HT-29 (cell line): ENCODE measurements at places on chromosomes 16 and 17. TPM values are rescaled to one million over a fixed set of nuclear protein-coding genes. Genes with fewer than 3 reads are reported as not detected.

The MPO gene
- not detected in 2 replicates for total RNA-seq

The SSTR5 gene
- total RNA-seq: 1.6 and 5.1 TPM in 2 replicates

The TAOK2 gene
- total RNA-seq: 56.5 and 56.8 TPM in 2 replicates

The FHOD1 gene
- total RNA-seq: 49.5 and 57.7 TPM in 2 replicates

The GNG13 gene
- total RNA-seq: not detected in 2 replicates

The TMEM92 gene
- total RNA-seq: 5.9 and 17.8 TPM in 2 replicates

The TMIGD1 gene
- total RNA-seq: not detected in 2 replicates

The ABI3 gene
- total RNA-seq: not detected in 2 replicates

The SEPTIN12 gene
- 0.76 TPM in 1 of 2 replicates, not detected in the other for total RNA-seq

The TBX21 gene
- total RNA-seq: not detected in 2 replicates

DNA sequence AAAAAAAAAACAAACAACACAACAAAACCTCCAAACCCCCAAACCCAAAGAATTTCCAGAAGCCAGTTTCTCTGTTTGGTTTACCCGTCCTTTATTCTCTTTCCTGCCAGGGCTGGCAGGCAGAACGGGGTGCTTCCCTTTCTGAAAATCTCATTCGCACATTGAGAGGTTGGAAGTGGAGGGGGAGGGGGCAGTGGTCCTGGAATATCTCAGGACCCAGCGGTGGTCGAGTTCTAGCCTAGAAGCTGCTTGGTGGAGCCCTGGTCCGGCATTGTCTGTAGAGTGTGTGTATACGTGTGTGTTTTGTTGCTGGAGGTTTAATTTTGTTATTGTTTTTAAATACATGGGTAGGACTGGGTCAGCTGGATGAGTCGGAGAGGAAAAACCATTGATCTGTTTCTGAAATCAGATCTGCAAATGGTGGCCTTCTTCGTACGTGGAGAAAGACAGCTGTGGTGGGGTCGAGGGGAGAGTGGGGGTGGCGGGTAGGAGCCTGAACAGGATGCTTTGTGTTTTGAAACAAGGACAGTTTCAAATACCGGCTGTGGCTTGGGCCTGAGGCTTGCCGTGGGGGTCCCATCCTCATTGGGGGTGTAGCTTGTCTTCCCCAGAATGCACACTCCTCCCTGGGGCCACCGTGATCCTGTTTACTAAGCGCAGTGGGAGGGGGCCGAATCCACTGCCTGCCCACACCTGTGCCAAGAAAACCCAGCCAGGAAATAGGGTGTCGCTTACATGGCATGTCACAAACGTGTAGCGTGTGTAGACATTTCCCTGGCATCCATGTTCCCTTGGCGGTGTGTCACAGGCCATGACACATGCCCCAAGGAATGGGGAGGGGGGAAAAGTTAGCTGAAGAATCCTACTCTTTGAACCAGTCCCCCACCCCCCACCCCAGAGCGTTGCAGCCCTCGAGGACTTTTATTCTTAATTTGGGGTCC, 1.6 kb downstream of the CMIP start:
- peak; percentile 47 for DNase-seq

DNA sequence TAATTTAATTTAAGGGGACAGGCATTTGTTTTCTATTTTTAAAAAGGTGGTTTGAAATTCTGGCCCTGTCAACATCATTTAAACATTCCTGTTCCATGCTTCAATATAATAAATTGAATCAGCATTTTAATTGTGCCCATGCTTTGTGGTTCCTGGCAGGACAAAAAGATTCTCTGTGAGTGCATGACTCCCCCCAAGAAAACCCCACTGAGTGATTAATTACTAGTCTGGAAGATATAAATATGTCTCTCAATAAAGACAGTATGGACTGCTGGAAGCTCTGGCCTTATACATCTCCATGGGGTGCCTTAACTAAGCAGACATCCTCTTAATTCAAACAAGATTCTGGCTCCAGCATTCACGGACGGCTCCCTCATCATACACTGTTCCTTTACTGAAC, 95.0 kb upstream of the PSMD7 start:
- DNase-seq: no peak

GRCh38 chr17:74290340-74290739, 16.3 kb downstream of the DNAI2 start:
- DNase-seq: no peak

GRCh38 chr17:35377706-35378105, 4.3 kb upstream of the SLFN11 start:
- no peak for DNase-seq

GRCh38 chr16:57268804-57269800, 15.4 kb downstream of the PLLP start:
- no peak for DNase-seq

DNA sequence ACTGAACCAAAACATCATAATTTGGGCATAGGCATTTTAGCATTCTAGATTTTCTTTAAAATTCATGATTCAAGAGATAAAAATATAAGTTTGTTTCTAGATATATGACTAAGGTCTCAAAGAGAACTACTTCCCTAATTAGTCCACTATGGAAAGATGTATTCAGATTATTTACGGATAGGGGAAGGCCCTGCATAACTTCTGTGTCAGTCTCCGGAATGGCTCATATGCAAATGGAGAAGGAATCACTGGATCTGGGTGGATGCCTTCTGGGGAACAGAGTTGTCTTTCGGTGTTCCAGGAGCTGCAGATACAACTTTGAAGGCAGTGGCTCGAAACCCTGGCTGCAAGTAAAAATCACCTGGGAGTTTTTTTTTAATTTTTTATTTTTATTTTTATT, 17.1 kb upstream of the WFIKKN2 start:
- DNase-seq: no peak

- no peak for DNase-seq
These were observed 192.9 kb downstream of the MAF start for GRCh38 chr16:79407461-79408135.

DNA sequence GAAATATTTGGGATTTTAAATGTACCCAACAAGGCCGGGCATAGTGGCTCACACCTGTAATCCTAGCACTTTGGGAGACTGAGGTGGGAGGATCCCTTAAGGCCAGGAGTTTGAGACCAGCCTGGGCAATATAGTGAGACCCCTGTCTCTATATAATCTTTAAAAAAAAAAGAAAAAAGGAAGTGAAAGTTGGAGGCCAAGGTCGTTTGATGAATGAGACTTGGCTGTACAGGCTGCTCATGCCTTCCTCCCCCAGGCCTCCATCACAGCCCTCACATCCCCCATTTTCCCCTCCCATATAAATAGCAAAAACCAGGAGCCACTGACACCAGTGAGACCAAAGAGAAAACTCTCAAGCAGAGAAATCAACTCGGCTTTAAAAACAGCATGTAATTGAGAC, 3.3 kb upstream of the CA7 start:
- DNase-seq: no peak

- no peak for DNase-seq
These were observed 2288.4 kb downstream of the TP53TG3F start for GRCh38 chr16:35747658-35748455.

DNA sequence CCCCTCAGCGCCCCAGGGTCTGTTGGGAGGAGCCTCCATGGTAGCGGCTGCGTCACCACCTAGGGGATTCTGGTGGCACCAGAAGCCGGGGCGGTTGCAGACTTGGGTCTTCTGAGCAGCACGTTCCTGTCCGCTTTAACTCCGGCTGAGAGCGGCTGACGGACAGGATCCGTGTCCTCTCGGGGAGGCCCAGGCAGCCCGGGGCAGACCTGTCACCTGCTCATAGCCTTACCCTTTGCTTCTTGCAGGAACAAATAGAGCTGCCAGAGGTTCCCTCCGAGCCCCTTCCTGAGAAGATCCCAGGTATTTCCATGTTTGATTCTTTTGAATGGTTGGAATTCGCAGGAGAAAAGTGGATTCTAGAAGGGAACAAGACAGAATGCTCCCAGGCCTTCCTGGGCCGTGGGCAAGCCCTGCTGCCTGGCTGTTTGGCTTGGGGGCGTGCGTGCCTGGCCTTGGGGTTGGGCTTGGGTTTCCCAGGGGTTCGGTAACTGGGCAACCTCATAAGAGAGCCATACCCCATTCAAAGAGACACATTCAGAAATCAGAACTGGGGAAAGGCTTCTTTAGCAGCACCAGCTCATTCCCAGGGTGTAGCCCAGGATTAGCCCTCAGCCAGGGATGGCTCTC, 6.6 kb downstream of the CHMP6 start:
- DNase-seq: no peak

- no peak for DNase-seq
These were observed 3.9 kb upstream of the NFAT5 start for GRCh38 chr16:69561901-69562300.

DNA sequence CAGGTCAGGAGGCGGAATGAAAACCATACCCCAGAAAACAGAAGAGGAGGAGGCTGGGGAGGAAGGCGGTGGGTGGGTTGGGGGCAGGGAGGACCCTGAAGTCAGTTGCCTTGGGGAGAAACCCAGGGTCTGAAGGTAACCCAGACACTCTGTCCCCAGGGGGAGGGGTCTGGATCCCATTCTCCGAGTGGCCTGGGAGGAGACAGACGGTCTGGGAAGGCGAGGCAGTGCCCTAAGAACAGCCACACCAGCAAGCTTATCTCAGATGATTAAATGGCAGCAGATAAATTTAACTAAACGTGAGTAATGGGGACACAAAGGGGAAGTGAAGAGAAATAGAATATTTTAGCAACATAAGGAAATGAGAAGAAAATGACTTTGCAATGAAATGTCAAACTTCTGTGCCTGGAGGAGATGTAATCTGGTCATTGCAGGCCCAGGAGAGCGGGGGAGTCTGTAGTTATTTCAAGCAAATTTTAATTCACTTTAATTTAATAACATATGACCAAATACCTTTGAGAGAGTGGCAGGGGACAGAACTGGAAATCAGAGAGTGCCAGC, 21.4 kb upstream of the ZFP90 start:
- no peak for DNase-seq

- peak; percentile 4 for DNase-seq
These were observed 111.4 kb downstream of the IRX3 start for GRCh38 chr16:54175169-54175551.

- no peak for DNase-seq
These were observed 1.1 kb downstream of the CSF3 start for GRCh38 chr17:40015998-40016985.

DNA sequence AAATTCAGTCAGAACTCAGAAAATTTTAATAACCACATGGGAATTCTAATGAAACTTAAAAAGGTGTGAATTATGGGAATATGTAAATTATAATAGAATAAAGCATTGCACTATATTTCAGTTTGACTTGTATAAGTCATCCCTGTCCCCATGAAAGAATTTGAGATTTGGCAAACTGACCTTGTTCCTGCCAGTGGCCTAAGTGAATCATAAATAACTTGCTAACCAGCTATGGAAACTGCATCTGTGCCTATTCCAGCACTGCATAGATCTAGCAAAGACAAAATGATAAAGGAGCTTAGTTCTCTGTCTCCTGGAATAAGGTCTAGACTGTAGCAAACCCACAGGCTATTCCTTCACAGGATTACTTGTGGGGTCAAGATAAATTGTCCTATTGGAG, 106.8 kb upstream of the NOG start:
- DNase-seq: no peak

DNA sequence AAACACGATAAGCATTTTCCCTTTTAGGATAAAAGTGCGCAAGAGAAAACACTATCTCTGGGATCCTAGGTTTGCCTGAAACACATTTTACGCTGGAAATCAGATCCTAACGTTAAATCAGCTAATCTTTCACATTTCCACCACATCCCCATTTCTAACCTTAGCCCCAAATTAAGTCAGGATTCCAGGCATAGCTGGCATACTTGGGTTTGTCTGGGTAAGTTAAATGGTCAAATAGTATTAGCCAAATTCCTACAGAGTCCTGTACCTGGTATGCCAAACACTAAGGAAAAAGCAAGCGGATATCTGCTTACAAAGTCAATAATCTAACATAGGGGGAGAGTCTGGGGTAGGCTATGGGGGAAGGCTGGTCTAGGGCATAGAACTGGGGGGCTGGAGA, 557.4 kb upstream of the ZFHX3 start:
- DNase-seq: no peak

- no peak for DNase-seq
These were observed 1.6 kb downstream of the TMEM98 start for GRCh38 chr17:32929588-32929987.

DNA sequence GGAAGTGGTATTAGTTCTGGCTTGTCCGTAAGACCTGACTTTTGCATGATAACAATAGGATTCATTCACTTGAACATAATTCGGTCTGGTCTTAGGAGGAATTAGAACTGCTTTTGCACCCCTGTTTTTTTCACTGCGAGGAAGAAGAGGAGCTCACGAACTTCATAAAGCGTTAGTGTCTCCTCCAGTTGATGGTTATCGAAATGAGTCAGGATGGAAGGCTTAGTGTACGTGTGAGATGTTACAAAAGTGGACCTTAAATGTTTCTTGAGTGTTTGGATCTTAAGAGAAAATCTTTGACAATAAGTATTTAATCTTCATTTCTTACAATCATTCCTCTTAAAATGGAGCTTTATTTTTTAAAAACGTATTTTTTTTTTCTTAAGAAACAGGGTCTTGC, 52.8 kb downstream of the USP10 start:
- DNase-seq: no peak
